ENCODE measurements at places on chromosomes 3 and 15.

- DNase-seq, result no peak
Measured at GRCh38 chr15:70710714-70711113, 52.6 kb downstream of the UACA start.

- no peak for DNase-seq
Measured at GRCh38 chr15:66897971-66898370, 167.4 kb upstream of the SMAD3 start.

DNA sequence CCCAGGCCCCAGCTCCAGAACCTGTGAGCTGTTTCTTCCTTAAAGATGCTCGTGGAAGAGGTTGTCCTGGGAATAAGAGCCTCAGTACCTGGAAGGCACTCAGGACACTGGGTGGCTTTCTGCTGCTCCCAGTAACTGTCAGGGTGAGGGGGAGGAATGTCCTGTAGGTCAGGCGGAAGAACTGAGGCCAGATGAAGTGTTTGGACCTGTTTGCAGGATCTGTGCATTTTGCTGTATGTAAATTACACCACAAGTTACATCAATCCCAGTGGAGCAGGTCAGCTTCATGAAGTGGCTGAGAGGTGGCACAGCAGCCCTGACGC, 27.1 kb downstream of the HDAC11 start:
- no peak for DNase-seq

GRCh38 chr3:11660242-11660641, 16.5 kb upstream of the VGLL4 start:
- DNase-seq, result no peak

GRCh38 chr3:53842436-53843194, 3.6 kb downstream of the CHDH start:
- DNase-seq, result no peak

- DNase-seq, result no peak
Measured at GRCh38 chr3:151135541-151136337, 50.3 kb downstream of the MED12L start.

- no peak for DNase-seq
Measured at GRCh38 chr3:51869304-51869703, 6.1 kb downstream of the IQCF5 start.

DNA sequence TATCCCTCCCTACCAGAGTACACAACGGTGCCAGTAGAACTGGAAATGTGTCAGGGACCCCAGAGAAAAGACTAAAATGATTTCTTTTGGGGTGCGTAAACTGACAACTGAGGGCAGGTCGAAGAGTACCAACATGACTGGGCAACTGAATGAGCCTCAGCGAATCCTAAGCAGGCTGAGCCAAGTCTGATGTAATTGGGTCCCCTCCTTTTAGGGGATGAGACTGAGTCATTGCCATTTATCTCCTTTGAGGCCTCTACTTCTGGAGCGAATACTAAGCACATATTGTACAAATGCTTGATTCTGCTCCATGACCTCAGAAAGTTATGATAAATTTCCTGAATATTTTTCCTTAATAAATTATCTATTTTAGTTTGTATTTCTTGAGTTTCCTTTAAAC, 17.3 kb upstream of the GPR156 start:
- no peak for DNase-seq

GRCh38 chr3:119659606-119660291, 640 bp downstream of the POPDC2 start:
- no peak for DNase-seq

DNA sequence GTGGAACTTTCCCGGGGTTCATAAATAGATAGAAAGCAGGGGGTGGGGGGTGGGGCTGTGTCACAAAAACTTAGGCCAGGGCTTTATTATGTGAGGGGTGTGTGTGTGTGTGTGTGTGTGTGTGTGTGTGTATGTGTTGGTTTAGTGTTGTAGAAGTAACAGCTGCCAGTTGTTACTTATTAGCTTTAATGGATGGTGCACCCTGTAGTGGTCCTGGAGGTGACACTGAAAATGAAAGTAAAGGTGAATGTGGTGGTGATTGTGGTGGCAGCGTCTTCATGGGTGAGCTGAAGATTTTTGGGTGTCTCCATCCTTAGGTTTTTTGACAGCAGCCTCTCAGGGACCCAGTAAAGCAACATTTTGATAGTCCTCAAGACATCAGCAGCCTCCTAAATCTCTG, 449.9 kb downstream of the PDCD6IP start:
- no peak for DNase-seq

GRCh38 chr15:58453931-58454793, 22.4 kb downstream of the LIPC start:
- no peak for DNase-seq

DNA sequence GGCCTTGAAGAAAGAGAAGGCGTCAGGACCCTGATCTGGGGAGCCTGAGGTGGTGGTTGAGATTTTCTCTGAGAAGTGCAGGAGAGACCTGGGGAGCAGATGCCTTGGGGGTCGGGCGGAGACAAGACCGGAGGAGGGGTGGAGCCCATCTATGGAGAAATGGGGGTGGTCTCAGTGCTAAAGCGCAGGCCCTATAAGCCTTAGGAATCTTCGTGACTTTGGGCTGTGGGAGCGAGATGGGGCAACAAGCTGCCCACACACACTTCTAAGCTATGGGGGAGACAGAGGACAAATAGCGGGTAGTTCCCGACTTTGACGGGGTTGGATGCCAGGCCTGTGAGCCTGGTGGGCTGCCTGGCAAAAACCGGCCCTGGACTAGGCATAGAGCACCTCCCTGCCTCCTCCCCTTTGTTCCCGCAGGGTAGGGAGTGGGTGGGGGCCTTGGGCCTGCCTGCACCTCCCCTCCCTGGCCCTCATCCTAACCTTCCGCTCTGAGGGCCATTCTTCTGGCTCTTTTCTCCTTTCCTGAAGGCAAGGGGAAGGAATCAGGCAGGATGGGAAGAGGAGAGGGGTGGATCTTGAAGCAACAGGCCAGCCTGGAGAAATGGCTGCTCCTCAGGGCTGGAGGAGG, 880 bp downstream of the NISCH start:
- DNase-seq, result no peak

DNA sequence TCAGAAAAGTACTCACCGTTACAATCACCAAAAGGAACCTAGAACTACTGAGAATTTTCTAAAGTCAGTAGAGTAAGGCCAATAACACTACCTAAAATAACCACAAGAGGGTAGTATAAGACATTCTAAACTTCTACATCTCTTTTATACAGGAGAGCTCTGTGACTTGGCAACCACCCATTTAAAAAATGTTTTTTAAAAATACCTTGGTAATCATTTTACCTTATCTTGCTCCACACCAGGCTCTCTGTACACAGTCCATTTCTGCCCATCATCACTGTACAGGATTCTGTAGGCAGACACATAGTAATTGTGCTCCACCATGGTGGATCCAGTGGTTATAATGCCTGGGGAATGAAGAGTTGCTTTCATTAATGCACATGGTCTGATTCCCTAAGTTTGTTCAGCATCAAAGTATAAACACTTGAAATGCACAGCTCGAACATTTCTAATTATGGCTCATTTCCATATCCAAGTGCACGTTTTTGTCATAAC, 54.5 kb downstream of the ST3GAL6 start:
- DNase-seq, result no peak

DNA sequence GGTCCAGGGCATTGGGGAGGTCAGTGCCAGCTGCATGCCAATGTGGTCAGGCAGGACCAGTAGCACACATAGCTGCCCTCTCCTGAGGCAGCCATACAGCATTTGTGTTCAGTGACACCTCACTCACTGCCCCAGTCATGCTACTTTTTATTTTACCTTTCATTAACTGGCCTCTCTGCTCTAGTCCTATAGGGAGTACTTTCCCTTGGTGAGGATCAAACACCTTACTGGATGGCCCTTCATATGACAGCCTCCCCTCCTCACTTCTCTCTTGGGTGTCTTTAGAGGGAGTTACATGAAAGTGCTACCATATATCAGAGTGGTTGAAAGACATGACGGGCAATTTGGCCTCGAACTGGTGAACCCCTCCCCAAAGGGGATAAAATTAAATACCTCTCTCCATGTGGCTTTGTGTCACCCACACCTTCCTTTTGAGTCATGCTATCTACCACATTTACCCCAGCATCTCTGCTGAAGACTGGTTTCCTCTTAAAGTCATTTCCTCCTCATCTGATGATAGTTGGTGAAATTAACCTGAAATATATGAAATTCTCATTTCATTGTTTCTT, 17.6 kb downstream of the RLBP1 start:
- no peak for DNase-seq

DNA sequence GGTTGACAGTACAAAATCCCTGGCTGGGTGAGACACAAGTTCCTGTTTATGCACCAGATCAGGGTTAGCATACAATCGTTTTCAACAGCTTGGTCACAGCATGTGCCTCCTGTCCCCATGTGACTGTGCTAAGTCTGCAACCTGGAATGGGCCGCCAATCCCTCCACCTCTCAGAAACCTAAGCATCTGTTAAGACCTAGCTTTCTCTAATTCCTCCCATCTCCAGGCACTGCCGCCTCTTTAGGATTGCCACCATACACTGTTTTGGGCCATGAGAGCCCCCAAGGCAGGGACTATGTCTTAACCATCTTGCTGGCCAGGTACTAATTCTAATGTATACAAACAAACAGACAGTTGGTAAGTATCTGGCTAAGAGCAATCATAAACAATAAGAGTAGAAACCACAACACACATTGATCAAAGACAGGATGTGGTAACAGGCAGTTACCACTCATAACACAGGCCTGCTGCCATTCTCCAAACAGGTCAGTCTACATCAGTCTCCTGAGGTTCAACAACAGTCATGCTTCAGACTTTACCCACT, 25.6 kb downstream of the SEC22C start:
- DNase-seq, result no peak

- no peak for DNase-seq
Measured at GRCh38 chr3:123524981-123525380, 59.9 kb downstream of the HACD2 start.

DNA sequence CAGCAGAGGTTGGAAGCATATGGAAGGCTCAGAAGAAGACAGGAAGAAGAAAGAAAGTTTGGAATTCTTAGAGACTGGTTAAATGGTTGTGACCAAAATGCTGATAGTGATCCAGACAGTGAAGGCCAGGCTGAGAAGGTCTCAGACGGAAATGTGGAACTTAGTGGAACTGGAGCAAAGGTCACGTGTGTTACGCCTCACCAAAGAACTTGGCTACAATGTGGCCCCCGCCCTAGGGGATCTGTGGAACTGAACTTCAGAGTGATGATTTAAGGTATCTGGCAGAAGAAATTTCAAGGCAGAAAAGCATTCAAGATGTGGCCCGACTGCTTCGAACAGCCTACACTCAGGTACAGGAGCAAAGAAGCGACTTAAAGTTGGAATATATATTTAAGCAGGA, 83.1 kb downstream of the MYO5A start:
- DNase-seq, result no peak

DNA sequence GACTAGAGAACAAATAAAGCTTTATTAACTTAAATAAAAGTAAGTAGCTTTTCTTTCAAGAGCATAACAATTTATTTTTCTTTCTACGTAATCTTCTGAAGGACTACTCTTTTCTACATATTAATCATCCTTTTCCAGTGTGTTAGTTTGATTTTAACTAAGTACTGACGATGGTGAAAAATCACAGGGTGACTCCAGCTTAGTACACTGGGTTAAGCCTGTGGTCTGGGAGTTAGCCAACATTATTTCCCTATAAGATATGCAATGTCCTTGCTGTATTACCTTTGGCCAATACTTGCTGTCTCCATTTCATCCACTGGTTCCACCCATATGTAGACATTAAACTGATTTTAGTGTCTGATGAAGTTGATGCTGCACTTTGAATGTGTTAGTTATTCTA, 508.6 kb upstream of the SUCLG2 start:
- DNase-seq, result no peak

DNA sequence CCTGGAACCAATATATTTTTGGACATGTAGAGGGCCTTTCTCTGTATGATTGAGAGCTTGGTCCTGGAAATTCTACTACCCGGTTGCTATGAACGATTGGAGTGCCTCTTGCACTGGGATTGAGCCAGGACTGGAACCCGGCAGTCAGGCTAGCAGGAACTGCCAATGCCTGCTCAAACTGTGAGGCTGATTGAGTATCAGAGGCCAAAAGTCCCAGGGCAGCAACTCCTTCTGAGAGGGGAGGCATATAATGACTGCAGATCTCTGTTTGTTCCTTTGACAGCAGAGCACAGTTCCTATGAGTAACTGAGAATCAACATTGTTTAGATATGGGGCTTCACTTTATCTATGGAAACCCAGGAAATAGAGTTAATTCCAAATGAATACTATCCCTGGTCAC, 12.9 kb downstream of the IQCH start:
- DNase-seq, result no peak

DNA sequence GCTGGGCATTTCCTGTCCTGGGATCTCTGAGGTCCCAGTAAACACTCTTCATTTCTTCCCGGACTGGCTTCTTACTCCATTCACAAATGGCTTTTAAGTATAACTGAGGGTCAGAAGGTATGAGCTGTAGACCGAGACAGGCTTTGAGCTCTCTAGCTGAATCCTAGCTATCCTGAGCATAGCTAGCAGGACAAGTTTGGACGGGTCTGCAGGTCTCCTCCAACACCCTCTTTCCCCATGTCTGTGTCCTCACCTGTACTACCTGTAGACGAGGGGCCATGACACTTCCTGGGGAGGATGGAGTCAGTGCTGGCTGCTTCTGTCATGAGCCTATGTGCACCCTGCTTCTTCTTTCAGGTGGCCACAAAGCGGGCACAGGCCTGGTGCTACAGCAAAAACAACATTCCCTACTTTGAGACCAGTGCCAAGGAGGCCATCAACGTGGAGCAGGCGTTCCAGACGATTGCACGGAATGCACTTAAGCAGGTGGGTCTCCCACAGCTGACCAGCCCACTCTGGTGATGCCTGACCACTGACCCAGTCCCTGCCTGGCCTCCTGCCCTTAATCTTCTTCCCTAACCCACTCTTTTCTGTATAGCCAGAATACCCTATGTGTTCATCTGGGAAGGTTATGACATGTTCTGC, 72.1 kb upstream of the ACAD9 start:
- no peak for DNase-seq

- DNase-seq, result no peak
Measured at GRCh38 chr15:29470311-29470710, 200.7 kb upstream of the NSMCE3 start.

GRCh38 chr15:64305261-64305660, 50.7 kb downstream of the CSNK1G1 start:
- no peak for DNase-seq

- no peak for DNase-seq
Measured at GRCh38 chr3:44055951-44056350, 185.7 kb upstream of the TOPAZ1 start.

DNA sequence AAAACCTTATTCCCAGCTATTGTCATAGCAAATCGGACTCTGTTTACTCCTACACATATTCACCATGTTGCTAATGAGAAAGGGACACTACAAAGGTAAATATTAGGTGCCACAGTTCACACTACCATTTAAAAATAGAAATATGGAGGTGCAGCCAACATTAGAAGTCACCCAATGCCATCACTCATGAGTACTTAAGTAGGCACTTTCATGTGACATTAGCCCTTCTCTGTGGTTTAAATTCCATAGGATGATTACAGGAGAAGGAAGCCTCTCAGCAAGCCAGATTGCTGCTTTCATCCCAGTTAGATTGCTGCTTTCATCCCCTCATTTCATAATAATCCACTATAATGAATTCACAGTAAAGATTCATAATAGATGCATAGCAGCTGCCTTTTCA, 376.8 kb upstream of the ALCAM start:
- DNase-seq, result no peak

Measured in cortex of kidney (tissue), 1 donor.